CD4-positive, alpha-beta T cell treated with Interleukin-17A for 4 hours (primary cell): ENCODE measurements at places on chromosomes 5 and 9.

- DNase-seq = no peak
Measured at GRCh38 chr9:33923998-33924701, 107.2 kb downstream of the UBE2R2 start.

- DNase-seq = no peak
Measured at GRCh38 chr5:87188391-87188790, 79.3 kb upstream of the RASA1 start.

DNA sequence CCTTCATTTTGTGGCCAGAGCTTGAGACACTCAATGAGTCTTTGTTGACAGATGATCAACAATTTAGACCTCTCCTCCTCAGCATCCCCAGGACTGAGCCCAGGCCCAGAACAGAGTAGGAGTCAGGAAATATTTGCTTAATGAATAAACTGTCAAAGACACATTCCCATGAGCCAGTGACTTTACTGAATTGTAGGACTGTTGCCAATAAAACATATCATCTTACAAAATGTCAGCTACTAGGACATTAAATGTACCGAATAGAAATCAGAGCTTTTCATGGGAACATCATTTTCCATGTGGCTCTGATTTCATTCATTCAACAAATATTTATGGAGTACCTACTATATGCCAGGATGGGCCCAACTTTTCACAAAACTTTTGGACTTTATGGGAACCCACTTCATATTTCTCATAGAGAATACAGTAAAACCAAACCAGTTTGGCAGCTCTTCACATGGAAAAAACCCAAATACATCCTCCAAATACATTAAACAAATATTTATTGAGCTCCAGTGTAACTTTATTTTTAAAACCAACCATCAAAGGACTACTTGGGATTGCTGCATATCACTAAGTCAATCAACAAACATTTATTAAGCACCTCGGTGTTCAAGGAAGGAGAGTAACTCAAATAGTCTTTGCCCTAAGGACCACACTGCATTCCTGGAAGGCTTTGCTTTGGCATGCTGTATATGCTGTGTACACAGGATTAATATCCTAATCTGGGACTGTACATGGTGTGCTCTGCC lies 11.4 kb downstream of the VDAC1 start:
- no peak for DNase-seq

GRCh38 chr9:5790923-5791322 lies 42.0 kb downstream of the ERMP1 start:
- no peak for DNase-seq

- DNase-seq = no peak
Measured at GRCh38 chr9:33116860-33117259, 40.4 kb upstream of the SMU1 start.

- no peak for DNase-seq
Measured at GRCh38 chr9:90854637-90855175, 53.1 kb downstream of the SYK start.

GRCh38 chr9:106795031-106795430 lies 67.9 kb upstream of the ZNF462 start:
- no peak for DNase-seq

GRCh38 chr5:25418319-25418859 lies 773.6 kb upstream of the CDH10 start:
- no peak for DNase-seq

GRCh38 chr5:75534734-75535133 lies 23.0 kb downstream of the POLK start:
- DNase-seq = no peak

DNA sequence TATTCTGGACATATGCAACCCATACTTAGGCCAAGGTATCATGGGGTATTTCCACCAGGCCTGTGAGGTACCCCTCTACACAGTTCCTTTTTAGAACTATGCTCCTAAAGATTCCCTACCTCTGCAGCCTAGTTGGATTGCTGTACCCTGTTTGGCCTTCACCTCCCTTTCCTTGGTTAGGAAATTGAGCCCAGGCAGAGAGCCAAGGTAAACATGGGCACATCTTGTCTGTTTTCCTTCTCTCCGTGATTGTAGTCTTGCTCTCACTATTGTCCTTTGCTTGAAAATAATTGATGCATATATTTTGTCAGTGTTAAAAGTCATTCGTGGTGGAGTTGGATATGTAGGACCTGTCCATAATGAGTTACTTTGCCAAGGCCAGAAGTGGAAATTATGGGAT lies 26.7 kb downstream of the BDP1 start:
- no peak for DNase-seq

- no peak for DNase-seq
Measured at GRCh38 chr9:6302417-6302816, 25.8 kb upstream of the TPD52L3 start.

GRCh38 chr5:69509212-69509611 lies 16.6 kb downstream of the OCLN start:
- DNase-seq = no peak

DNA sequence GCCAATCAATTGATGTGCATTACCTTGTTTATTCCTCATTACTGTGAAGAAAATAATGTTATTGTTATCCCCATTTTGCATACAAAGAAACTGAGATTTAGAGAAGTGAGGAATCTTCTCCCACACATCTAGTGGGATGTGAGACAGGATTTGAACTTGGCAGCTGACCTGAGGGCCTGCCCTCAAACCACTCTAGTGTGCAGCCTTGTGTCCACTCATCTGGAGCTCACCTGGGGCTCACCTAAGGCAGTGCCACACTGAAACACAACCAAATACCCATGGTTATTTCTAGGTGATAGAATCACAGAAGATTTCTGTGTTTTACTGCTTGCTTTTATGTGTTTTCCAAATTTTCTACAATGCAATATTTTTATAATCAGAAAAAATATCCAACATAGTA lies 94.7 kb upstream of the SAP30L start:
- no peak for DNase-seq

DNA sequence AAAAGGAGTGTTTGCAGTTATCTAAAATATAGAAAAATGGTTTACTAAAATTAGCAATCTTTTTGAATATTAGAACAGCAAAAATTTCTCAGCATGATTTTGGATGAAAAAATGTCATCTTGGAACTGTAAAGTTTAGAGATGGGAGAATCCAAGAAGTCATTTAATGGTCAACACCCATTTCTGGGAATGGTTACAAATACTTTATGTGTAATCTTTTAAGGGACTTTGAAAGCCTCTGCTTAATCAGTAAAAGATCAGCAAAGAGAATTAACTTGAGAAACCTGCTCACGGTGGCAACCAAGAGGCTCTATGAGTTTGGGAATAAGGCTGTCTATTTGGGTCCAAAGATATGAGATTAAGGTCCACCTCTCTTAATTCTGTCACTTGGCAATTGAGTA lies 13.0 kb downstream of the C1QTNF3 start:
- no peak for DNase-seq

DNA sequence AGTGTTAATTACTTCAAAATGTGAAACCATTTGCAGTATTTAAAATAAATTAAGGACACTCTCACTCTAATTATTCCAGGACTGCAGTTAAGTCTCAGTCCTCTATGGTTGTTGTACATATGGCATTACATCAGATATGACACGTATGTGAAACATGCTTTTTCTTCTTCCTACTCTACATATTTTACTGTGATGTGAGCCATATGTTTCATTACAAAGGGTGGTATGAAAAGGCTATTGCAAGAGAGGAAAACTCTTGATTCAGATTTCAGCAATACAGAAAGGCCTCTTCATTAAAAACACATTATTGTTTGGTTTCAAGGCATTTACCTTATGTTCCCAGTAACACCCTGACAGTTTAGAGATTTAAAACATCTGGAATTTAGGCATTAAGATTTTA lies 964.5 kb upstream of the DMAC1 start:
- no peak for DNase-seq

GRCh38 chr5:86780018-86780417 lies 162.3 kb downstream of the COX7C start:
- no peak for DNase-seq

DNA sequence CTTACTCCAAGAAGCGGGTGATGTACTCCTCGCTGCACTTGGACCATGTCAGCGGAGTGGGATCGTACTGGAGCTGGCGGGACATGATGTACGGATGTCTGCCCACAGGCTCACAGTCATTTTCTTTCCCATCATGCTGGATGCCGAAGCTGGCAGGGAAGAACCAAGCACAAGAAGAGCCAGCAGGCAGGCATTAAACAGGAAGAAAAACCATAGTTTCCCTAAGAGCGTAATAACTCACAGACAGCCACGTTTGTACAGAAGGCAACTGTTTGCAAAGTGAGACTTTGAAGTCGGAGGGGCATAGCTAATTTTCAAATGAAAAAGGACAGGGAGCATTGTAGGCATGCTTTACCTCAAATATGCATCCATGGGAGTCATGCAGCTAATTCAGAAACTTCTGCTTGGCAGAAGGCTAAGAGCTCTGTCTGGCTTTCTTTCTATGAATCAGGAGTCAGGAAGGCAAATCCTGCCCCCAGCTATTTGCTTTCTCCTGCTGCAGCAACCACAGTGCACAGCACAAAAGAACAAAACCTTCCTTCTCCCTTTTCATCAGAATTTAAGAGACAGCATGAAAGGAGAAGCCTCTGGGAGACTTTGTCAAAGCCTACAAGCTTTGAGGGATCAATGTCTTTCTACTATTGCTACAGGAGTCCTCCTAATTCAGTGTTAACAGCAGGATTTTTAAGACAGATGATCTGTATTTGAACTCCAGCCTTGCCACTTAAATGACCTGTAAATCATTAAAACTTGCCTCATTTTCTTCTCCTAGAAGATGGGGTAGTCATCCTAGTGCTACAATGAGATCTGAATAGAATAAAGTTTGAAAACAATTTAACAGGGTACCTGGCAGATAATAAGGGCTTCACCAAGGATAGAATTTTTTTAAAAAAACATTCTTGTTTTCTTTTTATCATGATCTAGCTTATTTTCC lies 209.1 kb downstream of the TARS1 start:
- no peak for DNase-seq

GRCh38 chr5:154403234-154403633 lies 42.6 kb upstream of the SAP30L start:
- no peak for DNase-seq

GRCh38 chr5:124720593-124720992 lies 25.8 kb downstream of the ZNF608 start:
- DNase-seq = no peak

- no peak for DNase-seq
Measured at GRCh38 chr5:171813813-171814490, 28.3 kb downstream of the SMIM23 start.

DNA sequence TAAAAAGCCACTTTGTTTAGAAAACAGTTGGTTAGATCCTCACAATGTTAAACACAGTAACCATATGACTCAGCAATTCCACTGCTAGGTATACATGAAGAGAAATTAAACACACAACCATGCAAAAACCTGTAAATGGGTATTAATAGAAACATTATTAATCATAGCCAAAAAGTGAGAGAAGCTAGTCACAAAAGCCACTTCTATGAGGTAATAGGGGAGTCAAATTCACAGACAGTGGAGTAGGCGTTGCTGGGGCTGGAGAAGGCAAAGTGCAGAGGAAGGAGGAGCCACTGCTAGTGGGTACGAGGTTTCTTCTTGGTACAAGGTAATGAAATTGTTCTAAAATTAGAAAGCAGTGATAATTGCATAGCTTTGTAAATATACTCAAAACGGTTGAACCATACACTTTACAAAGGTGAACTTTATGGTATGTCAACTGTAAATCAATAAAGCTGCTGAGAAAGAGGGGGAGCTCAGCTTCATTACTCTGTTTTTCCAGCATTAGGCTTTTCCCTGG lies 364.4 kb downstream of the GADD45G start:
- DNase-seq = no peak

- DNase-seq = no peak
Measured at GRCh38 chr5:131081913-131082488, 83.1 kb downstream of the HINT1 start.

- DNase-seq = no peak
Measured at GRCh38 chr5:139295346-139296057, 2.0 kb downstream of the MATR3 start.

DNA sequence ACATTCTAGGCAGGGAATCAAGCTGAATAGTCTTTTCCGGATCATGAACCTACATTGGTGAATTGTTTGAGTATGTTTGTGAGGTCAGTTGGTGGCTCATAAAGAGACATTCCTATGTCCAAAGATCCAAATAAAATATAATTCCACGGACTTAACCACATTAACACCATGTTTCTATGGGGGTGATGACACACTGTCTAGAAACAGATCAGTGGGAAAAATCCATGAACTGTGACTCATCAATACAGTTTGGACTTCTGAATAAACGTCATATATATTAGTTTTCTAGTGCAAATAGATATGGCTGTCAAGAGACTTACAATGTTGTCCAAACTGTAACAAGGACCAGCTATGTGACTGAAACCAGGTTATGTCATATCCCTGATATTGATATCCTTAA lies 509.9 kb upstream of the TYRP1 start:
- no peak for DNase-seq

GRCh38 chr5:83914662-83915418 lies 194.2 kb upstream of the HAPLN1 start:
- DNase-seq = no peak

GRCh38 chr9:123426406-123426805 lies 70.4 kb downstream of the CRB2 start:
- no peak for DNase-seq

DNA sequence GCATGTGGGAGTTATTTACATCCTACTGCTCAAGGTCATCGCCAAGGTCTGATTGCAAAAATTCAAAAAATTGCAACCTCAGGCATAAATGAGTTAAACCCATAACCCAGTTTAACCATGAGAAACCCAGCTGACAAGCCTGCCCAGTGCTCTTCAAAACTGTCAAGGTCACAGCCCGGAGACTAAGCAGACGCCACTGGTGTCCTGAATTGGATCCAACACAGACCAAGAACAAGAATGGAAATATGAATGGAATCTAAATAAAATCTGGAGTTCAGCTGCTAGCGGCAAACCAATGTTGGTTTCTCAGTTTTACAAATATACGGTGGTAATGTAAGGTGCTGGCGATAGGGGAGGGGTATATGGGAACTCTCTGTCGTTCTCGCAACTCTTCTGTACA lies 201.5 kb upstream of the MVB12B start:
- no peak for DNase-seq

GRCh38 chr9:116160676-116161571 lies 7.3 kb downstream of the PAPPA start:
- no peak for DNase-seq

GRCh38 chr9:127809540-127810377 lies 7.1 kb downstream of the FPGS start:
- DNase-seq = no peak

GRCh38 chr5:148583421-148583965 lies 70.8 kb downstream of the HTR4 start:
- DNase-seq = no peak

DNA sequence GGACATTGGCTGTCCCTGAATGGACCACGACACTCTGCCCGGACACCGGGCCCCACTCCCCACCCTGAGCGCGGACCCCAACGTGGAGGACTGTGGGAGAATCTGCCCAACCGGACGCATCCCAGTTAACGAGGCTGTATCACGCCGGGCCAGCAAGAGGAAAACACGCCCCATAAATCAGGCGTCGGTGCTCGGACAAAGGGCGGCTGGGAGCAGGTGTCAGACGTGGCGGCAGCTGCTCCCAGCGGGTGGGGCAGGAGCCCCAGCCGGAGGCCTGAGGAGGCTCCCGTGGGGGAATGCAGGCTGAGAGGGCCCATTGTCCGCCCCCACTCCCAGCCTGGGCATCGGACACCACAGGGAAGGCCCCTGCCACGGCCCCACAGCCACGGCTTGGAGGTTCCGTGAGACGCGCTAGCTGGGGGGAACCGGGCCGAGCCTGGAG lies 19.2 kb downstream of the NOTCH1 start:
- DNase-seq = no peak
